ENCODE measurements at places on chromosomes 1 and 21.

GRCh38 chr21:46065215-46065913 lies 32.5 kb upstream of the COL6A2 start:
- peak overlapping the region; percentile 71 for H3K27ac ChIP-seq
- peaks cover 42% of the 10 kb centered on the region for H3K4me1 ChIP-seq
- no peaks in the 10 kb centered on the region for H3K36me3 ChIP-seq
- no peak for DNase-seq

DNA sequence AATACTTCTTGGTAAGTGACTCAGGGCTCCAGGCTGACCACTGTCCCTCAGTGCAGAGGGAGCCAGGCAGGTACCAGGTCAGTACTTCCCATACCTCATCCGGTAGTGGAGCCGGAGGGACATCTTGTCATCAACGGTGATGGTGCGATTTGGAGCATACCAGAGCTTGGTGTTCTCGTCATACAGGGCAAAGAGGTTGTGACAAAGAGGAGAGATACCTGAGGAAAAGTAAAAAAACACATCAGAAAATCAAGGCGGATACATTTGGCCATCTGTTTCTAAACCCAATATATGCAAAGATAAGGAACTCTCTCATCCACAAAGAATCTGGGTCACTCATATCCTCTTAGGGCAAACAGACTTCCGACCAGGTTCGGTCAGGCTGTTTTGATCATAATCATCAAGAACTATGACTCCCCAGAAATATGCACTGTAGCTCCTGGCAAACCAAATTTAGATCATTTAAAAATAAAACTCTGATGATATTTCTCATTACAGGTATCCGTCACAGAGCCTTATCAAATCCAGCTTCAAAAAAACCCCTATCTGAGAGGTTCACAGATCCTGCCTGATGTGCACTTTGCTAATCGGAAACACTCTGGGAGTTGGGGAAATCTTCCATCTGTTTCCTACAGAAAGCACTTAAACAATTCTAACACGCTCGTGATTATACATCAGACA lies 87.3 kb downstream of the JAK1 start:
- H3K27ac ChIP-seq = no peak overlapping the region
- peaks cover 66% of the 10 kb centered on the region for H3K4me1 ChIP-seq
- no peak overlapping the region for H3K4me3 ChIP-seq
- DNase-seq = no peak
- peaks cover 47% of the 10 kb centered on the region for H3K36me3 ChIP-seq

DNA sequence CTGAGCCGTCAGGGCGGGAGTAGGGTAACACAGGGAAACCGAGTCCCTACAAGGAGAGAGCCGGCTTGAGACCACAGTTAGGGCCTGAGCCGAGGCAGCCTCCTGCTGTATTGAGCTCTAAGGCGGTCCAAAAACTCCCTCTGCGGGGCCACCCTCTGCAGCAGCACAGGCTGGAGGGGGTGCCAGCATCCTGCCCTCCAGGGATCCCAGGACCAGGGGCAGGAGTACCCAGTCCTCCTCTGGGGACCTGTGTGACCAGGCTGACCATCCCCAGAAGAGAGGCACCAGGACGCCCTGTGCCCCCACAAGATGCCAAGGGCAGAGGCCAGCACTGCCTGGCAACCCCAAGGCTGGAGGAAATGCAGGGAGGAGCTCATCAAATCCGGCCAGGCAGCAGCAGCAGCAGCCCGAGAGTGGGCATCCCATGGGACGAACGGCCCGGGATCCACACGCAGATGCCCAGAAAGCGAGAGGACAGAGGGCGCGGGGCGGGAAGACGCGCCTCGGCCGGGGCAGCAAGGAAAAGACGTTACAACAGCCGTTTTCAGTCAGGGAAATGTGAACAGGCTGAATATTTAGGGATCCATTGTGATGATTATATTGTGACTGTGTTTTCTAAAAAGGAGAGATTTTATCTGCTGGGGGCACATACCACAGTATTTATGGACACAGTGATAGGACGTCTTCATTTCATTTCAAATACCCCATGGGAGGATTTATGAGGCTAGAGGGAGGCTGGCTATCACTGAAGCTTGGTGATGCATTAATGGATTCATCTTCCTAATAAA lies 57.1 kb upstream of the COL18A1 start:
- no peaks in the 10 kb centered on the region for H3K27me3 ChIP-seq
- DNase-seq = no peak
- peaks cover 4% of the 10 kb centered on the region for H3K4me1 ChIP-seq
- no peak overlapping the region for H3K4me3 ChIP-seq
- no peaks in the 10 kb centered on the region for H3K36me3 ChIP-seq
- H3K27ac ChIP-seq = no peak overlapping the region

GRCh38 chr1:59375321-59376220 lies 78.7 kb downstream of the FGGY start:
- H3K4me1 ChIP-seq = peaks cover 8% of the 10 kb centered on the region
- no peaks in the 10 kb centered on the region for H3K27me3 ChIP-seq
- DNase-seq = no peak
- H3K4me3 ChIP-seq = no peak overlapping the region

GRCh38 chr1:198234520-198235251 lies 77.9 kb downstream of the NEK7 start:
- DNase-seq = no peak
- H3K27me3 ChIP-seq = no peaks in the 10 kb centered on the region
- H3K4me1 ChIP-seq = peaks cover 42% of the 10 kb centered on the region
- H3K36me3 ChIP-seq = peaks cover 14% of the 10 kb centered on the region
- H3K27ac ChIP-seq = peak overlapping the region; percentile 77

DNA sequence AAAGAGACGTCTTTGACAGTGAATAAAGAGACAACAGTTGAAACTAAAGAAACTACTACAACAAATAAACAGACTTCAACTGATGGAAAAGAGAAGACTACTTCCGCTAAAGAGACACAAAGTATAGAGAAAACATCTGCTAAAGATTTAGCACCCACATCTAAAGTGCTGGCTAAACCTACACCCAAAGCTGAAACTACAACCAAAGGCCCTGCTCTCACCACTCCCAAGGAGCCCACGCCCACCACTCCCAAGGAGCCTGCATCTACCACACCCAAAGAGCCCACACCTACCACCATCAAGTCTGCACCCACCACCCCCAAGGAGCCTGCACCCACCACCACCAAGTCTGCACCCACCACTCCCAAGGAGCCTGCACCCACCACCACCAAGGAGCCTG lies 68.5 kb downstream of the TPR start:
- peaks cover 24% of the 10 kb centered on the region for H3K4me1 ChIP-seq
- no peak for DNase-seq
- H3K27me3 ChIP-seq = no peaks in the 10 kb centered on the region
- H3K27ac ChIP-seq = peak overlapping the region; percentile 1
- no peak overlapping the region for H3K4me3 ChIP-seq

GRCh38 chr1:112527266-112528010 lies 18.7 kb downstream of the WNT2B start:
- no peak for DNase-seq
- no peaks in the 10 kb centered on the region for H3K27me3 ChIP-seq
- H3K4me1 ChIP-seq = no peaks in the 10 kb centered on the region
- no peak overlapping the region for H3K27ac ChIP-seq

DNA sequence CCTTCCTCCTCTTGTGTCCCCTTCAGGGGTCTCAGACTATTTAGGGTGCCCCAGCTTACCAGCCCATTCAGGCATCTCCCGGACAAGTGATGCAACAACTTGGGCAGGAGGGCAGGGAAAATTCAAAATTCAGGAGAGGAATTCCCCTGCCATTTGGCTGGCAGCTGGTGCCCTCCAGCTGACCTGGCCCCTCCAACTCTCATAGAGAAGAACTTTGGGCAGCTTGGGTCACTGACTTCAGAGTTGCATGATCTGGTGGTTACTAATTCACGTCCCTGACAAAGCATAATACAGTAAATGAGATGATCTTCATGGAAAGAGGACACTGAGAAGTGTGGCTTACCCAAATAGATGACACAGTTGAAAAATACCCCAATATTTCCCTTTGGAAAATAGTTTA lies at the start of gene FCAMR:
TSS of gene FCAMR (minus strand) at position 15 of the 400 bp plus-strand sequence. CDS start 335 bp downstream, outside the sequence.
- H3K27ac ChIP-seq = no peak within 1 kb of the TSS
- no peaks in the 10 kb centered on the region for H3K27me3 ChIP-seq
- H3K36me3 ChIP-seq = no peaks in the 10 kb centered on the region
- peaks cover 19% of the 10 kb centered on the region for H3K4me1 ChIP-seq

- H3K27me3 ChIP-seq = no peaks in the 10 kb centered on the region
- H3K27ac ChIP-seq = no peak overlapping the region
- DNase-seq = no peak
- no peak overlapping the region for H3K4me3 ChIP-seq
- H3K36me3 ChIP-seq = no peaks in the 10 kb centered on the region
Measured at GRCh38 chr1:164498792-164499191, 60.2 kb upstream of the PBX1 start.

DNA sequence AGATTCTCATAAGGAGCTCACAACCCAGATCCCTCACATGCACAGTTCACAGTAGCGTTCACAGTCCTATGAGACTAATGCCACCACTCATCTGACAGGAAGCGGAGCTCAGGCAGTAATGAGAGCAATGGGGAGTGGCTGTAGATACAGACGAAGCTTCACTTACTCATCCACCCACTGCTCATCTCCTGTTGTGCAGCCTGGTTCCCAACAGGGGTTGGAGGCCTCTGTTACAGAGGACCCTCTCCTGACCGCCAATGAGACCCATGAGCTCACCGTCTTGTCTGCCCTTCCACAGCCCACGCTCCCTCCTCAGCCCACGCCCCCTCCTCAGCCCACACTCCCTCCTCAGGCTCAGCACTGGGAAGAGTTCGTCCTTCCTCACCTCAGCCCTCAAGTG lies 39.6 kb downstream of the RSPH1 start:
- peak; percentile 42 for DNase-seq
- H3K27me3 ChIP-seq = no peaks in the 10 kb centered on the region
- no peak overlapping the region for H3K4me3 ChIP-seq
- peaks cover 46% of the 10 kb centered on the region for H3K4me1 ChIP-seq

DNA sequence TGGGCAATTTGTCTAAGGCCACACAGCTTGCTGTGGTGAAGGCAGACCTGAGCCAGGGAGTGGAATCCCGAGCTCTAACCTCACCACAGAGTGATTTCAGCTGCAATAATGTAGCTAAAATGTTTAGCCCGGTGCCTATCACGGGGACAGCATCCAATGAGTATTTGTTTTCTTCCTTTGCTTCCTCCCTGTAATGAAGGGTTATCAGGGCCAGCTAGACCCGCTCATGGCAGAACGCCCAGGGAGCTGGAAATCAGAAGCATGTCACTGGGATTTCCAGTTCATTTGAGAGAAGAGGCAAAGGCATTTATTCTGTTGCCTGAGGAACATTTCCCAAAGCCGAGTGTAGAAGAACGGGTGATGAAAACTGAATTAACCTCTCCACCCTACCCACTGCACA lies 183.1 kb downstream of the ZSCAN20 start:
- no peak for DNase-seq
- H3K27me3 ChIP-seq = peaks cover 2% of the 10 kb centered on the region
- H3K36me3 ChIP-seq = no peaks in the 10 kb centered on the region

DNA sequence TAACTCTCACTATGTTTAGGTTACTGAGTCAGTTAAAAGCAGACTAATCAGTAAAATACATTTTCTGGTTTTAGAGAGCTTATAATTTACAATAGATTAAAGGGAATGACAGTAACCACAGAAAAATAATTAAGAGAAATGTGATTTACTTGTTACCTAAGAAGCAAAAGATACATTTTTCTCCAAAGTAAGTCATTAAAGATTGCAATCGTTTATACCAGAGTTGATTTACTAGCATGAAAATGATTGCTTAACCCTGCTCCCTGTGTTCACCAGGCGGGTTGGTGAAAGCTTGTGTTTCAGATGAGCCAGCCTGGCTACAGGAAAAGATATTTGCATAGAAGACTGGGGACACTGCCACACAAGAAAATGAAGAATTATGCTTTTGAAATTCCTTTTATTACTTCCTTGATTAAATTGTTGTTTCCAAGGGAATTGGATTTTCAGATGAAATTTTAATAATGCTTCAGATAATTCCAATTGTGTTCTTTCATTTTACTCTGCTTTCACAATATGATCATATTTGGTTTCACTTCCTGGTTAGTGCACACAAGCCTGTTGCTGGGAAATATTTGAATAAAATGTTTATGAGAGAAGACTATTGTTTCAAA lies 27.9 kb downstream of the LRRC8B start:
- H3K27ac ChIP-seq = peak overlapping the region; percentile 81
- peak overlapping the region; percentile 53 for H3K4me3 ChIP-seq
- no peak for DNase-seq
- H3K36me3 ChIP-seq = peaks cover 73% of the 10 kb centered on the region
- peaks cover 93% of the 10 kb centered on the region for H3K4me1 ChIP-seq

DNA sequence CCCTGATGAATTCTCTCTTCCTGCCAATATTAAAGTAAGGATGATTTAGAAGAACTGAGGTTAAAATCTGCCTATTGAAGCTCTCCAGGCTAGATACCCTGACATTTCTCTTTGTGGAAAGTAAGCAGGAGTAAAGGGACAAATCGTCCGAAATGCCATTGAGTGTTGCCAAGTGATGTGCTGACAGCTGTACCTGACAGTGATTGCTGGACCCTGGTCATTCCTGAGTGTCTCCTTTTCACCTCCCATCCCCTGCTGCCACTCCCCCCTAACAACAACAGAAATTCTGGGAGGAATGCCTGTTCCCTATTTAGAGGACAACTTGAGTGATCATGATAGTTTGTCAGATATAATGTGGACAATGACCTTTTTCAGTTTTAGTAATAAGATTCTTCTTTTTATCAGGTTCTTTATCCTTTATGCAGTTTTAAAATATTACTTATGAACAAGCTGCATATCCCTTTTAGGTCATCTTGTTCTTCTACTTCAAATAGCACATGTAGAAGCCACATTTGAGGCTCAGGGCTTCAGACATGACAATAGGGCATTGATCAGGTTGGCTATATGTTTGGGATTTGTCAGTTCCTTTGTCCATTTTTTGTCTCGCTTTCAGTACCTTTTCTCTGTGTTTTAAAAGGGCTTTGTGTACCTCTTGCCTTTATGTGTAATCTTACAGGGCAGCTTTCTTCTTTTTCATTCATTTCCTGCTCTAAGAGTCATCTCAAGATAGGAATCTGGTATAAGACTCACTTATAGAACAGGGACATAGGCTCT lies 56.0 kb downstream of the ITSN1 start:
- H3K4me1 ChIP-seq = no peaks in the 10 kb centered on the region
- H3K36me3 ChIP-seq = no peaks in the 10 kb centered on the region
- no peak for DNase-seq
- H3K27ac ChIP-seq = no peak overlapping the region
- H3K4me3 ChIP-seq = no peak overlapping the region

DNA sequence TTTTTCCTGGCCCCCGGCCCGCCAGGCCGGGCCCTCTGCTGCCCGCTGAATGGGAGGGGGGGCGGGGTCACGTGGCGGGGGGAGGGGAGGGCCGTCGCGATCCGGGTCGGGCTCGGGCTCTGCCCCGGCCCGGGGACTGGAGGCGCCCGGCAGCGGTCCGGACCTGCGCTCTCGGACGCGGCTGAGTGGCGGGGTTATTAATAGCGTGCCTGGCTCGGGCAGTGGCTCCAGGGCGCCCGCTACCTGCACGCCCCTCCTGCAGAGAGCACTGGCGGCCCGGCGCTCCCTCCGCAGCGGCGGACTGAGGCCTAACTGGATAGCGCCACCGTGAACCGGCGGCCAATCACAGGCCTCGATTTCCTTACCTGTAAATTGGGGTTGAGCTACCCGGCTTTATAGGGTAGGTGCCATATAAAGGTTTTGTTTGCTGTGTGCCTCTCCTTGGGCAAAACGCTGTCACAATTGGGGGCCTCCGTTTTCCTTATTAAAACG lies 28.1 kb downstream of the AHDC1 start:
- H3K36me3 ChIP-seq = no peaks in the 10 kb centered on the region
- H3K27ac ChIP-seq = no peak overlapping the region
- DNase-seq = no peak
- no peak overlapping the region for H3K4me3 ChIP-seq
